Left lobe of liver (tissue), 2 donors: ENCODE measurements at places on chromosomes 11 and 22.

DNA sequence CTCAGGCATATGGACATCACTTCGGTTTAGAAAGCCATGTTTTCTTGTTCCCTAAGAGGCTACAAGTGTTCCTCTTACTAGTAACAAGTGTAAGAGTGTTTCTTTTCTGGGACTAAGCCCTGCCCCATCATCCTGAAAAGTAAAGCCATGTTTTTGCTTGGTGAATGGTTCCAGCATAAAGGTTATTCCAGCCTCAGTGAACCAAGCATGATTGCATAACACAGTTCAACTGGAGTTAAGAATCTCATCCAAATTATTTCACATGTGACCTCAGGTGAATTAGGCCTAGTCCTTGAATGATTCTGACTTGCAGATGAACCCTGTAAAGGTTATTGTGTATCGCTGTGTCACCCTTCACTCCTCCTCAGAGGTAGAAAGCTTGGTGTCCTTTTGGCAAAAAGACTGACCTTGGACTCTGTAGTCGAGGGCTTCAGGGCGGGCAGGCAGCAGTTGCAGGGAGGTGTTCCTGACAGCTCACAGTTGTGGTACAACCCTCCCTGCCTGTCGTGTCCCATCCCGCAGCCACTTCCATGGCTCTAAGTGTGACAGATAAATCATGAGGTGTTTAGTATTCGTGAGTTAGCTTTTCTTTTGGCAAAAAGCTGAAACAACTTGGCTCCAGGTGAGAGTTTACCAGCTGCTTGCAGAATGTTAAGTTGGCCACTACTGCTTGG, 321.8 kb downstream of the CADM1 start:
- no peak for DNase-seq

DNA sequence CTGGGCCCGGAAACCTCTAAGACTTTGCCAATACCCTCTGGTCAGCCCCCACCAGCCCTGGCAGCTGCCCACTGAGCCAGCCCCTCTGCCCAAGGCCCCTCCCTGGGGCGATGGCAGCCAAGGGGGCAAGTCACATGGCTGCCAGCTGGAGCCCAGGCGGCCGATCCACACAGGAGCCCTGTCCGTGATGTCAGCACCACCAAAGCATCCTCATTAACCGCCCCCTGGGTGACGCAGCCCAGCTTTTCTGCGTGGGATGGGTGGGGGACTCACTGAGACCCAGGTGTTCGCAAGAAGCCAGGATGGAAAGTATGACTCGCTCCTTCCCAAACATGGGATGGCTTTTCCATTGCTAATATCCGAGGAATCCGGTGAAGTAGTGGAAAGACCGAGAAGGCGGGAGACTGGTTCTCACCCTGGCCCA, 46.6 kb upstream of the WNT7B start:
- no peak for DNase-seq

- no peak for DNase-seq
Observed at GRCh38 chr11:11740836-11741235, 100.9 kb upstream of the USP47 start.

DNA sequence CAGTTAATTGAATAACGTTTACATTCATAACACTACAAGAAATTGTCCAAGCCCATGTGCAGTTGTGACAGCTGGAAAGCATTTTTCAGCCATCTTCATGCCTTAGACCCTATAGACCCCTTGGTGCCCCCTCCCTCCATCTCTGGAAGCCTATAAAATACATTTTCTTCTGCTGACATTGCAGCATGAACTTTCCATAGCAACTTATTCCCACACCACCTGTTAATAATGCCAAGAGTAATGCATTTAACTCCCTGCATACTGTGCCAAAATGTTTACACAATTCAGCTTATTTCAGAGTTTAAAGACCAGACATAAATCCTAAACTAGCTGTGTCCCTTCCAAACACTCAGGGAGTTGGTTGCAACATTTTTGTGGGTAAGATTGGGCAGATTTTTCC, 143.0 kb upstream of the ARHGAP20 start:
- DNase-seq = no peak

- DNase-seq = no peak
Observed at GRCh38 chr22:37898441-37899181, 7.5 kb upstream of the MICALL1 start.

DNA sequence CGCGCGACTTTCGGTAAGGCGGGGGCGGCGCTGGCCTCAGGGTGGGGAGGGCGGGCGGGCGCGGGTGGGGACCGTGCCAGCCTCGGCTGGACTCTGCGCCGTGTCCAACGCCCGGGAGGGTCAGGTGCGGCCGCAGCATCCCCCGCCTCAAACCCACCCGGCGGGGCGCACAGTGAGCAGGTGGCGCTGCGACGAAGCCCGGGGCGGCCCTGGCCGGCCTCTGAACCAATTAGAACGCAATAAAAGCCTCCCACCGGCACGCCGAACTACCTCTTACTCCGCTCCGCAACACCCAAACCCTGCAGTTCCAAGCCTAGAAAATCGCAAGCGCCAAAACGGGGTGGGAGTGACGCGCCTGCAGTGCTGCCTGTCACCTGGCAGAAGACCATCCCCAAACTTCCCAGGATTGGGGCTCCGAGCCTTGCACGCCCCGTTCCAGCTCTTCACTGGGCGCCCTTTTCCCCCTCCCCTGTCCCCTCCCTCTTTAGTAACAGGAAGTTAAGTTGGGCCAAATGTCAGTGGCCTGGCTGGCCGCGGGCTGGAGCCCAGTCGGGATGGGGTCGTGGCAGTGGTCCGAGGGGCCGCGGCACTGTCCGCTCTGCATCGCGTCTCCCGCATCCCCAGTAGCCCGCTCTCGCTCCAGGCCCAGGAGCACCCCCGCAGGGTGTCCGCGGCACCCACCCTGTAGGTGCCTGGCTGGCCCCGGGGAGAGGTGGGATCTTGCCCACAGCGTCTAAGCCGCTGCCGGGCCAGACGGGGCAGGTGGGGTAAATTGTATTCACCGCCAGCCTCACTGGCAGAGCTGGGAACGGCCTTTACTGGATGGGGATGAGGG, 541 bp downstream of the MICAL2 start:
- peak; percentile 67 for DNase-seq

DNA sequence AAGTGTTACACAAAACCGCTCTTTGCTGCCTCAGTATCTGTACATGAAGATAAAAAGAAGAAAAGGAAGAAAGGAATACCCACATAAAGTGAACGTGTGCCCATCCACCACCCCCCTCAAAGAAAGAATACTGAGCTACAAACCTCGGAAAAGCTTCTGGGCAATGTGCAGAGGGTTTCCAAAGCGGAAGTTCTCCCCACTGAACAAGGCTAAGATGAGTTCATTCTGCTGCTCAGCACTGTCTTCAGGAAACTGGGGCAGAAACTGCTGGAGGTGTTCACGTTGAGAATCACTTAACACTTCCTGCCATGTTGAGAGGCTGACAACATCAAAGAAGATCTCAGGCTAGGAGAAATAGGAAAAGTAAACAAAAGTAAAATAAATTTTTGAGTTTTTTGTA, 6.9 kb downstream of the NFRKB start:
- DNase-seq = no peak

DNA sequence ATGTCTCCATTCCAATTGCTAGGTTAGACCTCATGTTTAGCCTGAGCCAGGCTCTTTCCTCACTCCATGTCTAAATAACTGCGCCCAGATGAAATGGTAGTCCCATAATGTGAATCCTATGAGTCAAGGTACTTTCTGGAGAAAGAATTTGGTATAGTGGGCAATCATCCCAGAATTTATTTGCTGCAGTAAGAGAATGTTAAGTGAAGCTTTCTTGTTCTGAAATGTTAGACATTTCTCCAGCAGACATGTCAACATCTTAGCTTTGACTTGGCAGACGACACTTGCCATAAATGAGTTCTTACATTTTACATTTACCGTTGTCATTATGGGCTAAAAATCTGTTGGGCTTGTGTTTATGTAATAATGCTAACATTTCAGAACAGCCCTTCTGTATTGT, 165.2 kb downstream of the PGR start:
- DNase-seq = no peak

- no peak for DNase-seq
Observed at GRCh38 chr11:64867748-64868462, 10.5 kb downstream of the EHD1 start.

- no peak for DNase-seq
Observed at GRCh38 chr22:45112136-45112879, 51.4 kb upstream of the NUP50 start.

DNA sequence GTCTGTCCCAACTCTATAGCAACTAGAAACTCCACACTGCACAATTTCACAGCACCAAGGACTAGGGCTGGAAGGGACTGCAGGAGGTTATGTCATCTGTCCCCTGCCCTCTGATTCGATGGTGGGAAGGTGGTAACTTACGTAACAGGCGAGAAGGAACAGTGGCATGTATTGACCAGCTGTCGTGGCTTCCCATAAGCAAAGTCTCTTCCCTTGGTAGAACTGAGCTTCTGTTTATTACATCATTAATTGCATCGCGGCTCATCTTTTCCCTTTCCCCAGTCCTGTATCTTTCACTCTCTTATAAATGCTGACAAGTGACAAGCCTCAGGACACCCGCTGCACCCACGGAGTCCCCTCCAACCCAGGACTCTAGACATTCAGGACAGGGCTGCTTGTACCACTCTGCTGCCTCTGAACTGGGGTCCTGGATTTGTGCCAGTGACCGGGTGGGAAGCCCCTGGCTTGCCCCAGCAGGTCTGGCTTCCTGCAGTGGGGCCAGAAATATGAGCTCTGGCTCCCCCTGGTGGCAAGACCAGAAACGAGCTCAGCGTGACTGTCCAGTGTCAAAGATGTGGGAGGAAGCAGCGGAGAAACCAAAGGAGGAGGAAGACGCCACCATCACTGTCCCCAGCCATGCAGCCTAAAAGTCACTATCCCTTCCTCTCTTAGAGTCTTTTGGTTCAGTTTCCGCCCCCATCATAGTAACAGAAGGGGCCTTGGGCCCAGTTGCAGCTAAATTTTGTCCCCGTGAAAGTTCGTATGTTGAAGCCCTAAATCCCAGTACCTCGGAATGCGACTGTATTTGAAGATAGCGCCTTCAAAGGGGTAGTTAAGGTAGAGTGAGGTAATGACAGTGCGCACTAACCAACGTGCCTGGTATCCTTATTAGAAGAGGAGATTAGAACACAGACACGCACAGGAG, 84.5 kb downstream of the ISX start:
- peak; percentile 61 for DNase-seq

- DNase-seq = no peak
Observed at GRCh38 chr22:39600491-39601179, 30.1 kb downstream of the CACNA1I start.

DNA sequence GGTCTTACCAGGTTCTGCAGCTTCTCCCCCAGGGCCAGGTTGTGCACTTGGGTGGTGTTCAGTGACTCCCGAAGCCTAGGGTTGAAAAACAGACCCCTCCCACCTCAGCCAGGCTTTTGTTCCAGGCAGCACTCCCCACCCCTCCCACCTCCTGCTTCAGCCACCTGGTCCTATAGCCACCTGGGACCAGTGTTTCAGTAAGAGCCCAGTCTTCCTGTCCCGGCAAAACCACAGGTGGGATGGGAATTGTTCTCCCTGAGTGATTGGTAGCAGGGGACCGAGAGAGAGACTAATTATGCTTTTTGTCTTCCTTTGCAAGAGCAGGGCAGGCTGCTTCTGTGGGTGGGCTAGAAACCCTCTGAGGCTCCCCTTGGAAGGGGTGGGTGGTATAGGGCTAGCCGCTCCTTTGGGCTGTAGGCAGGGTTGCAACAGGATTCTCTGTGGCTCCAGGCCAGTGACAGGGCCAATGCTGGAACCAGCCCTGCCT, 8.5 kb upstream of the NAALADL1 start:
- DNase-seq = no peak

DNA sequence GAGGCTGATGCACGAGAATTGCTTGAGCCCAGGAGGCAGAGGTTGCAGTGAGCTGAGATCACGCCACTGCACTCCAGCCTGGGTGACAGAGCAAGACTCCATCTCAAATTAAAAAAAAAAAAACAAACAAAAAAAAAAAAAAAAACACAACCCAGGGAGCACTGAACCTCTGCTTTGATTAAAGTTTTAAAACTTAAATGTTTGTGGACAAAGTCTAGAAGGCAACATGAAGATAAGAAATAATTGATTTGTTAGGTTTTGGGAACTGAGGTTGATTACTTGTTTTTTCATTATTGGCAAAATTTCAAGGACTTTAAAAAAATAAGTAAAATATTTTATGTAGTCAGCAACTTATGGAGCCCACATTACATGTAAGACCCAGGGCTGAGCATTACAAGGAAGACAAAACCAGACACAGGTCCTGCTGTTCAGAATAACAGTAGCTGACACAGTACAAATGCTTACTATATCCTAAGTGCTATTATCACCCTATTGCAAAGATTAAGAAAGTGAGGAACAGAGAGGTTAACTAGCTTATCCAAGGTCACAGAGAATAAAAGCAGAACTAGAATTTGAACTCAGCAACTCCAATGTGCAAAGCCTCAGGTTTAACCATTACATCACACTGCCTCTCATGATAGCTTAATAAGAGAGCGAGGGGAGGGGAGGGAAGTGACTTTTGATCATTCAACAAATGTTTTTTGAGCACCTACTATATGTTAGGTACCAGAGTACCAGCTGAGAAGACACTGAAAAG, 2.3 kb upstream of the CRY2 start:
- no peak for DNase-seq

GRCh38 chr11:78364128-78364751, 53.4 kb downstream of the GAB2 start:
- no peak for DNase-seq

DNA sequence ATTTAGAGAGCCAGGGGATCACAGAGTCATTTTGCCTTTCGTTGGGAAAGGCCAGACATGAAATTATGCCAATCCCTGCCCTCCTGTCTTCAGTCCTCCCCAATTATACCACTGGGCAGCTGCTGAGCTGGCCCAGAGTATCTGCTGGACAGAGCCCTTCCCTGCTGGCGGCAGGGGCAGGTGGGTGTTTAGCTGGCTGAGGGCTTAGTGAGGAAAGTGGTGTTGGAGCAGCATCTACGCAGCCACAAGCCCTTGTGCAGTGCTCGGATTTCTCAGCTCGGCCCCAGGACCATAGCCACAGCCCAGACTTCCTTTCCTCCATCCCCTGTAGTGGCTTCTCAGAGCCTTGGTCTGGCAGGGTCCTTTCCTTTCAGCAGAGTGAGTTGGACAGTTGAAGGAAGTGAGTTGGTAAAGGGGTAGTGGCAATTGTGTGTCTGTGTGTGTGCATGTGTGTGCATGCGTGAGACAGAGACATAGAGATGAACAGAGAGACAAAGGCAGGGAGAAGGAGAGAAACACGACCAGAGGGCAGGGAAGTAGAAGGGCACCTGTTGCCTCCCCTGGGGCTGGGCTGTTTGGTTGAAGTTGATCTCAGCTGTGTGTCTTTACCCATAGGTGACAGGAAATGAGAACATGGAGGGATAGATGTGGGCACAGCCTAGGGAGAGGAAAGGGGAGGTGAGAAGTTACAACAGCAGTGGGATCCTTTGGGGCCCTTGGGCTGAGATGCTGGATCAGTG, 66.2 kb downstream of the GRIK4 start:
- no peak for DNase-seq

- no peak for DNase-seq
Observed at GRCh38 chr22:37060801-37061610, 9.5 kb downstream of the KCTD17 start.

GRCh38 chr11:60809691-60810090, 24.6 kb downstream of the MS4A10 start:
- no peak for DNase-seq

GRCh38 chr22:20244691-20245576, 23.2 kb downstream of the RTN4R start:
- DNase-seq = no peak

- no peak for DNase-seq
Observed at GRCh38 chr22:26957897-26958296, 300.5 kb downstream of the MIAT start.
